ENCODE measurements at places on chromosomes 7 and 10.

DNA sequence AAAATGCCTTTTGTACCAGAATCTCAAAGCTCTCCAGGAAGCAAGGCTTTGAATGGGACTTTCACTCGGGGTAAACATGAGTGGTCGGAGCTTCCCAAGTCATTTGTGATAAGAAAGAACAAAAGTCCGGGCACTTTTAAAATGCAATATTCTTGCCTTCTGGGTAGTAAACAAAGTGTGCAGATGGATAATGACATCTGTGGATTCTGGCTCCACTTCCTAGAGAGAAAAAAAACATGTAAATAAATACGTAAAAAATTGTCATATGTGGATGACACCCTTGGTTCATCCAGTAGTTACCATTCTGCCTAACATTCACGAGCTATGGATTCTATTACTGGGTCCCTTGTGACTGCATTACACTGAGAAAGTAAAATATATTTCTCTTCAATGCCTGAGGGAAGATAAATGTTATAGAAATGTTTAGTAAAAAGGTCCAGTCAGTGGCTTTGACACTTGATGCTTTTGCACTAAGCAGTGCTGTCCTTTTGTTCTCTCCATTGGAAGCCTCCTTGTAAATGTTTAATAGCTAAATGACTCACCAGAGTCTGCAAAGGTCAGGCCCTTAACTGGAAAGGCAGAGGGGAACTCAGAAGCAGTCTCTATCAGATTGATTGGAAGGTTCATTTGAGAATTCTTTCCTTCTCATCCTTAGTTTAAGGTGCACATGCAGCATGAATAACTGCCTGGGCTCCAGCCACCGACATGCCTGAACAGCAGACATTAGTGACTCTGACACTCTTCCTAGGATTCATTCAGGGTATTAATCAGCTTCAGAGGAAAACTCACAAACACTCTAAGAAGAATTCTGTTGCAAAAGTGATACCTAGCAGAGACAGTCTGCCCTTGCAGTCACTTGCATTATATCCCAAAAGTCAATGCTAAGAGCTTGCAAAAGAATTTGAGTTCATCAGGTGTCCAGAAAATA is 11.7 kb upstream of the EDRF1 start:
- DNase-seq: no peak

GRCh38 chr7:45617166-45617565 is 43.0 kb downstream of the ADCY1 start:
- DNase-seq: no peak

DNA sequence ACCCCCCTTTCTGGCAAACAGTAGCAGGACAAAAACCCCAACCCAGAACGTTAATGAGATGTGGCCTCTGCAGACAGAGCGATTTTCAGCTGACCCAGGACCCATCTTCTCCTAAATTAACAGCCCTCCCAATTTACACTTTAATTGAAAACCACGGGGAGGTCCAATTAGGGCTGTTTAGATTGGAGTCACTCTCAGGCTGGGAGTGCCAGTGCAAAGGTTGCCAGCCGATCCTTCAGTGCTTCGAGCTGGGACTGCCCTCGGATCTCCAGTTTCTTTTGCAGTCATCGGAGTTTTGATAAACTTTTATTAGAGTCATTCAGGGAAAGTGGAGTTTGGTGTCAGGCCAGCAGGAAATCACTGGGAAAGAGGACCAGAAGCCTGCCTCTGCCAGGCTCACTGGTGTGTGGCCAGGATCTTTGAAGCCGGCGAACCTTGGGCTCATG is 108.0 kb downstream of the DOCK1 start:
- no peak for DNase-seq

DNA sequence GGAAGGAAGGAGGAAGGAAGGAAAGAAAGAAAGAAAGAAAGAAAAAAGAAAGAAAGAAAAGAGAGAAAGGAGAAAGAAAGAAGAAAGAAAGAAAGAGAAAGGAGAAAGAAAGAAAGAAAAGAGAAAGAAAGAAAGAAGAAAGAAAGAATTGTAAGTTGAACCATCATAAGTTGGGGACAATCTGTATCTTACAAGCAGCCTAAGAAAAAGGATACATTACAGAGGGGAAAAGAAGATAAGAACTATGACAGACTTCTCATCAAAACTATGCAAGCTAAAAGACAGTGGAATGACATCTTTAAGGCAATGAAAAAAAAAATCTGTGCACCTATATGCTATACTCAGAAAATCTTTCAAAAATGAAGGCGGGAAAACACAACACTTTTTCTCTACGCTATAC is 50.3 kb upstream of the SP4 start:
- DNase-seq: no peak

- no peak for DNase-seq
Measured at GRCh38 chr7:18754766-18755165, 259.2 kb downstream of the HDAC9 start.

DNA sequence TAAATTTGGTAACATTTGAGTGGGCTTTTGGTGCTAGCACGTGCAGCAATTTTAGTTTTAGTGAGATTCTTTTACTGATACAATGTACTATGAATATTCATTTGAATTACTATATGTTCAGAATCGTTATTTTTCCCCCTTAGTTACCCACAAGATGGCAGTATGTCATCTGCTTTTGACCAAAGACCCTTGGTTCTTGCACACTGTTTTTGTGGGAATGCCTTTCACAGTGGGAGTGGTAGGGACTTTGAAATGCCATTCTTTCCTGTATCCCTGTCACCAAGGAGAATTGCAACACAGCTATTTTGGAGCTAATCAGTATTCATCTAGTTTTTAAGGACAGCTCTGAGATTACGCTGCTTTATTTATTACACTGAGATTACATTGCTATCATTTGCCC is 40.6 kb downstream of the SEC23IP start:
- DNase-seq: peak; percentile 23

DNA sequence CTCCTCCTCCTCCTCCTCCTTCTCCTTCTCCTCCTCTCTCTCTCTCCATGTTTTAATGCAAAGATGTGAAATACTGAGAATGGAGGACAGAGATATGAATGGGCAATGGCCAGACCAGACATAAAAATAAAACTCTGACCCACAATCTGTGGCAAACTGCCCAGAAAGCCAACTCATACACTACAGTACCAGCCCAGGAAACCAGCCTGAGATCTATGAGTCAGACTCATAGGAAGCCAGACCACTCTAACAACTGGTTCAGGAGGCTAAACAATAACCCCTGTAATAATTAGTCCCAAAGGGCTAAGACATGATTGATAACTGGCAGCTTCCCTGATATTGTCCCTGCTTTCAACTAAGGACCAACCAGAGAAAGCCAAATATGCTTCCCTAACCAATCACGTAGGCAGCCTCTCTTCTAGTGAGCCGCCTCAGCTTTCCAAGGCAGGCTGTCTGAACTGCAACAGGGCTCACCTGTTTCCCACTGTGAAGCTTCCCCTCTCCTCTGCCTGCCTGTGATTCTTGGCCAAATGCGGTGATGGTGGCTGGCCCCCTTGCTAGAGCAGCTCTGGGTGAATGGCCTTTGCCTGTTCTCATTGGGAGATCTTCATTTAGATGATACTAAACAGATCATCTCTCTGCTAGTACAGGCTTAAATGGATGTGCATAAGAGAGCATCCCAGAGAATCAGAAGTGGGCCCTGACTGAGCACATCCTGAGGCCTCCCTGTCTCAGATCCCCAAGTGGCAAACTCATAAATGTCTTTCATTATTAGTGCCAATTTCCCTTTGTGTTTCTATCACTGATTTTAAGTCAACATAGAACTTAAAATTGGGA is 817.6 kb downstream of the TNS3 start:
- DNase-seq: no peak

GRCh38 chr7:158733775-158734494 is 29.3 kb upstream of the NCAPG2 start:
- no peak for DNase-seq

GRCh38 chr7:2331707-2332106 is 17.5 kb upstream of the SNX8 start:
- no peak for DNase-seq

- DNase-seq: no peak
Measured at GRCh38 chr10:43816351-43817321, 168.0 kb upstream of the ZNF32 start.

DNA sequence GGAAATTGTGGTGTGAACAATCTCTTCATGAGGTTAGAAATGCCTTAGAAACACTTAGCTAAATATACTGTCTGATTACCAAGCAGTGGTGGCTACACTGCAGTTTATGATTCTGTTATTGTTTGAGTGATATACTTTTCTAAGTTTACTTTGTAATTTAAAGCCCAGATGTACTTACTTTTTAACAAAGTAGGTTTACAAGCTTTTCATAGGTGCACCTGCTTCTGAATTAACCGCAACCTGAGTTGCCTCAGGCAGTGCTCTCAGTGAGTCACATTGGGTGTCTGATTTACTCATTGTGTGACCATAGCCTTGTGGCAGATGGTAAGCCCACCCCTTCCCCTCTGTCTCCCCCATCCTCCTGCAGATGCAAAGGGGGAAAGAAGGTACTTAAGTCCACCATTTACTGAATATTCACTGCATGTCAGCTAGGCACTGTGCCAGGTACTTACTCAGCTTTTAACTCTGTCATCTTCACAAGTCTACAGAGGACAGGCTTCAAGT is 9.0 kb downstream of the MTURN start:
- peak; percentile 85 for DNase-seq

- no peak for DNase-seq
Measured at GRCh38 chr10:125130260-125130659, 30.1 kb downstream of the CTBP2 start.

- no peak for DNase-seq
Measured at GRCh38 chr10:5518143-5518542, 6.6 kb upstream of the CALML3 start.

GRCh38 chr10:133358162-133358924 is 524 bp upstream of the FUOM start:
- no peak for DNase-seq

DNA sequence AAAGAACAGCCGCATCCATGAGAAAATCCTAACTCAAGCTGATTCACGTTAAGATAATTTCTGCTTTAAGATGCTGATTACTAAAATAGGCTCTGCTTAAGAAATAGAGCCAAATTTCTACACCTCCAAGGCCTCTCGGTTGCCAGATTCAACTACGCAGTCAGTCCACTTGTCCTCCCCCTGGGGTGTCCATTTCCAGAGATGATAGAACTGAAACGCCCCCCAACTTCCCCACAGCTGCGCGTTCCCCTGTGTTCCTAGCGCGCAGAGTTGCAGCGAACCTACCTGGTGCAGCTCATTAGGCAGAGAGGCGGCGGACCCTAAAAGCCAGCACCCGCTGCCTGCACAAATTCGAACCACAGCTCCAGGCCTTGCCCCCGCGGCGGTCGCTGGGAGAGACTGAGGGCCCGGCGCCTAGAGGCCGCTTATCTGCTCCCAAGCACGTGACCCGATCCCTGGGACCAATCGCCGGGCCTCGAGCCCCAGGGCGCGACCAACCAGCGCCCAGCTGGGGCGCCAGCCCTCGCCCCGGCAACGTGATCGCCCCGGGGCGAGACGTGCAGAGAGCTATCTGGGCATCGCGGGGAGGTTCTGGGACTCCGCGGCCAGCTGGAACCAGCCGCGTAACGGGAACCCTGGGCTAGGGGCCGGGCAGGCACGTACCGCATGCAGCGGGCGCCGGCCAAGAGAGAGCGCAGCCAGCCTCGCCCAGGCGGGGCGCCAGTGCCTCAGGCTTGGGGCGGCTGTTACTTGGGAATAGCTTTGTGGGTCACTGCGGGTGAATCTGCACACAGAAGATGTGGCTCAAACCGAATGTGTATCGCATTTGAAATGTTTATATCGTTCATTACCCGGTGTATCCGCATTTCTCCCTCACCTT is at the start of gene PPP1R3C:
Gene PPP1R3C (minus strand): TSS at position 401 of the 880 bp plus-strand sequence. CDS start 102 bp downstream, at position 299.
- peak; percentile 45 for DNase-seq

GRCh38 chr7:114740095-114740494 is 181.8 kb upstream of the MDFIC start:
- DNase-seq: no peak

- DNase-seq: no peak
Measured at GRCh38 chr10:68032113-68032512, 43.0 kb downstream of the HERC4 start.

DNA sequence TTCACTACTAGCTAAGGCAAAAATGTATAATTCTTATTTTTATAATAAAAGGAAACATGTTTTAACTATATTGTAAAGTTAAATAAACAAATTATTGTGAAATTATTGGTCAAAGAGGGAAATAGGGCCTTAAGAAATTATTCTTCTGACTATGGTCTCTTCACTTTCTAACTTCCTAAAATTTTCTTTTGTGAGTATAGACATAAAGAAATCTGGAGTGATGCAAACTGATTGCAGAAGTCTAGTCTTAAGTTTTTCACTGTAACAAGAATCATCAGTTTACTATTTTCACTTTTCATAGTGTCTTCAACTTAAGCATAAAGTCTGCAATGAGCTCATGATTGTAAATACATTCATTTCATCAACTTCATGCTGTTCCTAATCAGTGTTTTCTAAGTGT is 525.4 kb downstream of the TFEC start:
- DNase-seq: no peak

- DNase-seq: no peak
Measured at GRCh38 chr10:77085344-77085743, 552.3 kb downstream of the KCNMA1 start.

DNA sequence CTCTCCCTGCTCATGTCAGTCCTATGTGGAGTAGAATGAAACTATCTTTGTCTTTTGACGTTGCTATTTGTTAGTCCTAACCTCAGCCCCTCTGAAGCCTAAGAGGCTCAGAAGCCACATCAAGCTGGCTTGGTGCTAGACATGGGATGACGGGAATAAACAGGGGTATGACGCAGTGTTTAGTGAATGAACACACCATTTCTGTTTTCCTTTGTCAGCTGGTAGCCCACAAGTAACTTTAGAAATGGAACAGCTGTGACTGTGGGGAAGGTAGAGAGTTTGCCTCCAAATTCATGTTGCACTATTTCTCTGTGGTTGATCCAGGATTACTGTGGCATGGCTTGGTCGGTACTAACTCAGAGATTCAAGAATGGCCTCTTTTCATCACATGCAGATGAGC is 31.3 kb downstream of the COX15 start:
- no peak for DNase-seq

DNA sequence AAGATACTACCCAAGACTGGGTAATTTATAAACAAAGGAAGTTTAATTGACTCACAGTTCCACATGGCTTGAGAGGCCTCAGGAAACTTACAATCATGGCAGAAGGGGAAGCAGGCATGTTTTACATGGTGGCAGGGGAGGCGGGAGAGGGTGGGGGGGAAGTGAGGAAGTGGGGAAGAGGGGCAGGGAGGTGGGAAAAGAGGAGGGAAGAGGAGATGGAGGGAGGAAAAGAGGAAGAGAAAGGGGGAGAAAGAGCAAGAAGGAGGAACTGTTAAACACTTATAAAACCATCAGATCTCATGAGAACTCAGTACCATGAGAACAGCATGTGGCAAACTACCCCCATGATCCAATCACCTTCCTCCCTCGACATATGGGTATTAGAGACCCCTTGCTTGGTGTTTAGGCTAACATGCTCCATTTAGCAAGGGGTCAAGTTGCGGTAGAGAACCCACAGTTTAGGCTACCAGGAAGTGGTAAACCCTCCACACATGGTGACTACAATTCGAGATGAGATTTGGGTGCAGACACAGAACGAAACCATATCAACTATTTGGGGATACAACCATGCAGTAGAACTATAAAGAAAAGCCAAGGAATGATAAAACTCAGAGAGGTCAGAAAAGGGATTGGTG is 3.5 kb upstream of the LMBR1 start:
- no peak for DNase-seq

- DNase-seq: peak; percentile 80
Measured at GRCh38 chr7:30594540-30595435, at the start of gene GARS1. Gene GARS1, plus strand, starts transcription at chr7:30594878. Its CDS starts 44 bp downstream, at chr7:30594922.
